ENCODE measurements at places on chromosomes 7 and 10. TPM values are rescaled to one million over a fixed set of nuclear protein-coding genes. Genes with fewer than 3 reads are reported as not detected.

DNA sequence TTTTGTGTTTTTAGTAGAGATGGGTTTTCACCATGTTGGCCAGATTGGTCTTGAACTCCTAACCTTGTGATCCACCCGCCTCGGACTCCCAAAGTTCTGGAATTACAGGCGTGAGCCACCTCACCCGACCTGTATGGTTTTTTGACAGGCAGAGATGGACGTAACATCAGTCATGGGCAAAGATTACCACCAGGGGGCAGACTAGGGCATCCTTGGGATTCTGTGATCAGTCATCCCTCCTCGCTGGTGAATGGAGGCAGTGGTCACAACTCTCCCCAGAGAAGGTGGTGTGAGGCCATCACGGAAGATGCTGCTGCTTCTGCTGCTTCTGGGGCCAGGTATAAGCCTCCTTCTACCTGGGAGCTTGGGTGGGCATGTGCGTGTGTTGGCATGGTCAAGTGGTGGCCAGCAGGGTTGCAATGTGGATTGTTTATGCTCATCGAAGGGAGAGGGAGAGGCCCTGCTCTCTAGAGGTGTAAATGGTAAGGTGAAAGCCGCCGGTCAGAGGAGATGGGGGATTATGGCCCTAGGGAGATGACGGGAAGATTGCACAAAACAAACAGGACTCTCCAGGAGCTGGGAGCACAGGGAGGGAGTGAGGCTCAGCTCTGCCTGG is 122.7 kb upstream of the PRSS1 start:
- DNase-seq, result peak; percentile 80

SPDYE11 gene
- not detected for total RNA-seq

SPAM1 gene
- total RNA-seq, result not detected

MLXIPL gene
- not detected for total RNA-seq

LDB3 gene
- total RNA-seq, result 0.45 TPM

DNA sequence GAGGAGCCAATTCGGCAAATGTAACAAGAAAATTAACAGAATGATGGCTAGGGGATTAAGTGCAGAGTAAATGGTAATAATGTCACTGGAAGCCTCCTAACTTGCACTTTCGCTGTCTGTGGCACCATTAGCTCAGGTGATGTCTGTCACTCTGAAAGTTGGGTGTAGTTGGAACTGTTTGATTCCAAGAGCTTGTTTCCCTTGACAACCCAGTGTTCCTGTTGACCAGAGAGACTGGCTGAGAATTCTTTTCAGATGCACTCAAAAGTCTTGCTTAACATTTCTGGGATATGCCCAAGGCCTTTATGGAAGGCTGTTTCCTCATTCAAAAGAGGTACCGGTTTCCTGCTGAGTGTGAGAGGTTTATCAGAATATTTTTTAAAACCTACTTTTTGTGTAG is 49.6 kb downstream of the PLPP4 start:
- DNase-seq, result no peak

DNA sequence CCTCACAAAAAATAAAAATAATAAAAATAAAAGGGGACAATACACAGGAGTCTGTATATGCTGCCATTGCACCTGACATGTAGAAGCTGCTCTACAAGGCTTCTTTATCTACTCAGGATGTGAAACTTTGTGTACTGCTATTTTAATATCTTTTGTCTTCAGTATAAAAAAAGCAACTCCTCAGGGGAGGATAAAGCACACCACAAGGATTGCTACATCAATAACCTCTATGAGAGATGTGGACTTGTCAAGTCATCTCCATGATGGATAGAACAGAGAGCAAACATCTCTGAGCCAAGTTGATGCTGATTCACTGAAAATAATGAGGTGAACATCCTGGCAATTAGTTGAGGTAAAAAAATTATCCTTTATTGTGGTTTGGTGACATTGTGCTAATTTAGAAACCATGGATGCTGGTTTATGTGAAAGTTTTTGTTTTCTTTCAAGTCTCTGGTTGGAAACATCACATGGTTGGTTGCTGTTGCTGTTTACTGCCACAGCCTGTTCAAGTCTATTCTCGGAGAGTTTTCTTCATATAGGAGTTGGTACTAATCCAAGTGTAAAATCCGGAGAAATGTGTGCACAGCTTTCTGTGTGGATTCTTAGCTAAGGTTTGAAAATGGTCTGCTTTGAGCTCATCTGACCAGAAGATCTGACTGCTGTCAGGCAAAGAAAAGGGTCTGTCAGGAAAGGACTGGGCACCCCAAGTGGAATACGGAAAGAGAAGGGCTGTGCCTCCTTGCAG is 1.5 kb upstream of the HECW1 start:
- DNase-seq, result no peak

DNA sequence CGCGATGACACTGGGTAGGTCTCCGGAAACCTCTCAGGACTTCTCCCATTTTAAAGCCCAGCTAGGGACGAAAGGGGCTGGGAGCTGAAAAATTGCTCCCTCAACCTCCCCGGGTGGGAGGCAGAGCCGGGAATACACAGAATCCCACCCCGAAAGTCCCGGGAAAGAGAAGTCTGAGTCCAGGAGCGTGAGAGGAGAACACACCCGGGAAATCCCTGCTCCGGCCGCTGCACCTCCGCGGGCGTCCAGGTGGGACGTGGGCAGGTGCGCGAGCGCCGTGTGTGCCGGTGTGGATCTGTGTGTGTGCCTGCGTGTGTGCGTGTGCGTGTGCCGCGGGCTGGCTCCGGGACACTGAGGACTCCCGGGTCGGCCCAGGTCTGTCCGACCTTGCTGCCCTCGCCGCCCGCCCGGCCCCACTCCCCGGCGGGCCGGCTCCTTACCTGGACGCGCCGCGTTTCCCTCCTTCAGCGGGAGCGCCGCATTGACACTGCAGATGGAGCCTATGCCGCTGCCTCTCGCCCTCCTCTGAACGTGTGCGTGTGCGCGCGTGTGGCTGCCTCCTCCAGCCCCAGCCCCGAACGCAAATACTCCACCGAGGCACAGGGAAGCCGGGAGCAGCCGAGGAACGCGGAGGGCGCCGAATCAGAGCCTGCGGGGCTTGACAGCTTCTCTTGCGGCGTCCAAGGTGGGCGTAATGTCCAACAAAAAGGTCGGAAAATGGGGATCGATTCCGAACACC is at the start of gene PLXNA4:
TSS of gene PLXNA4 (minus strand) at position 489 of the 739 bp plus-strand sequence. CDS start 67,777 bp downstream, outside the sequence.
- peak; percentile 54 for DNase-seq

DNA sequence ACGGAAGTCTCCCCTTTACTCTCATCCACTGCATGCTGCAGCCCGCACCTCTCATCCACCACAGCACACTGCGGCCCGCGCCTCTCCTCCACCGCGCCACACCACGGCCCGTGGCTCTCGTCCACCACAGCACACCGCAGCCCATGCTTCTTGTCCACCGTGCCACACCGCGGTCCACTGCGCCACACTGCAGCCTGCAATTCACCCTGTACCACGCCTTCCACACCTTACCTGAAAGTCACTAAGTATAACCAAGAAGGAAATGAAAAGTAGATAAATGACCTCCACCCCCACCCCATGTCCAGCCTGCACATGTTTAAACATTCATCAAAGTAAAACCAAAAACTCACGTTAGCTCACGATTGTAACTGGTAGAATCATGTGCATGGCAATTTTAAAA is 176.1 kb downstream of the DIP2C start:
- no peak for DNase-seq

DNA sequence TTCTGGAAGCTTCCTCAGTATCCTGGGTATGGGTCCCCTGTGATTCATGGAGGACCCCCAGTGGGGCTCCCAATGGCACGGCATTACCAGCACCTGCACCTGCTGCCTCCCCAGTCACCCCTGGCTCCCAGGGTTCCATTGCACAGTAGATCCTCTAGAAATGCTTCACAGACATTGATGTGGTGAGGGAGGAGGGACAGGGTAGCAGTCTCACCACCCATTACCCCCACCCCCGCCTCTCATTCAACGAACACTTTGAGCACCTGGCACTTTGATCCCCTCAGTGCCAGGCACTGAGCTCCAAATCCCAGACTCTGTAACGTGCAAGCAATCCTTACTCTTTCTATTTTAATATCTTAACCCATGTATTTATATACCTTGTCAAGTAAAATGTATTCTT is 26.8 kb upstream of the PSAP start:
- DNase-seq, result no peak

ITIH5 gene
- total RNA-seq, result not detected

DNA sequence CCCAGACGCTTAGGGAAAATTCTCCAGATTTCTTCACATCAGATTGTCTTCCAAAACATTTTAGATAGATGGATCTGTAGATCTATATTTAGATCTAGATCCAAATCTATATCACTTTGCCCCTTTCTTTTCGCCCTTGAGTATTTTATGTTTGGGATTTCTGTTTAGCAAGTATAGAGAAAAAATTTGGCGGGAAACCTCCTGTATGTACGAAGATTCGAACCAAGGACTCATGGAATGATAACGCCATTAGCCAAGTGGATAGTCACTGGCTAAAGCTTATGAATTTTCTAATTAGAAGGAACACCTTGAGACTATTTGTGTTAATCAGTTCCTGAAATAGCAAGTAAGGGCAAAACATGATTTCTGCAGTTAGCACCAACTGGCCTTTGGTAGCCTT is 1.2 kb downstream of the THNSL1 start:
- no peak for DNase-seq

GRCh38 chr7:90830308-90830707 is 234.2 kb downstream of the CDK14 start:
- DNase-seq, result no peak

DNA sequence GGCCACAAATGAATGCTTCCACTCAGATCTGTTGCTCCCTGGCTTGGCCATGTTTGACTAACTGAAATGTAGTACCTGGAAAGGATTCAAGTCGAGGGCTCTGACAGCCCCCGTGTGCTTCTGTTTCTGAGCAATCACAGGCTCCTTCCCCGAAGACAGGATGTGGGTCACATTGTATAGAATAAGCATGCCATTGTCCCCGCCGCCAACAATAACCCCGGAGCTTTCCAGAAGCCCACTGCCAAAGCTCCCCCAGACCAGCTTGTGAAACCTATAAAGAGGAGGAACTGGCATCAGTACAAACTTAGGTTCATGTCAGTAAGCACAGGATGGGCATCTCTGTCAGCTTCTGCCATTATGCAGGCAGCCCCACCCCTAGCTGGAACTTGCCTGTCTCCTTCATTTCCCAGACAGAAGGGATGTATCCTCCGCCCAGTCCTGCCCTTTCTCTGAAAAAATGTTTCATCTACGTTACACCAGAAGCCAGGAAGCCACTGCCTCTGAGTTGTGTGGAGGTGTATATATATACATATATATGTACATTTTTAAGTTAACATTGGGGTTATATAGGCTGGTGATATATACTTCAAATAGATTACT is 10.3 kb downstream of the SEC31B start:
- no peak for DNase-seq

PAPOLB gene
- total RNA-seq, result not detected

GRCh38 chr10:87654212-87654611 is 5.5 kb upstream of the PAPSS2 start:
- no peak for DNase-seq

- DNase-seq, result no peak
These were observed 12.3 kb upstream of the VIM start for GRCh38 chr10:17215782-17216122.

PRKCQ gene
- total RNA-seq, result 7.1 TPM

GRCh38 chr7:148865283-148865682 is 18.8 kb downstream of the EZH2 start:
- no peak for DNase-seq

DNA sequence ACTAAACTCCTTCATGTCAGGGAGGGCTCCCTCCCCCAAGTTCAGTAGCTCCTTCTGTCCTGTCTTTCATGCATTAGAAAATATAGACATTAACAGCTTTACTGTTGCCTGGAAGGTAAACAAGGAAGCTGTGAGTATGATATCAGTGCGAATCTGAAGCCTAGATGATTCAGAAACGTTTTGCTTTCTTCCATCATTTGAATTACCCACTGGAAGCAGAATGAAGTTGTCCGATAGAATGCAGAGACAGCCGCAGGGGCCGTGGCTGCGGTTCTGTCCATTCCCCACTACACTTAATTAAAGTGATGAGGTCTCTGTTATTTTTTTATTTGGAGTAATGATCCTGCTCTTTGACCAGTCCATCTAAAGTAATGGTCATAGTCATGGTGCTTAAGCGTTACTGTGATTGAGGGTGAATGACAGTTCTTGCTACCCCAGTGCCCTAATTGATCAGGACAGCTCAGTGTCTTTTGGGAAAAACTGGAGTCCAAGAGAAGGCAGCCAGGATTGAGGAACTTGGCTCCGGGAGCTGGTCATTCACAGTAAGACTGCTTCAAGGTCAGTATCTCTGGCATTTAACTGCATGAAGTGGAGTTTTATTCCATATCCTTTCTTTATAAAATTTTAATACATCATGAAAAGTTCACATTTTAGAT is 69.9 kb downstream of the PTPRE start:
- peak; percentile 32 for DNase-seq
